ENCODE measurements at places on chromosomes 1 and 21. TPM values are rescaled to one million over a fixed set of nuclear protein-coding genes. Genes with fewer than 3 reads are reported as not detected.

Gene DLGAP3
- 0.22 TPM for total RNA-seq

GRCh38 chr1:33667386-33668282 is 195.2 kb downstream of the ZSCAN20 start:
- H3K27me3 ChIP-seq: peaks cover 2% of the 10 kb centered on the region
- no peak for DNase-seq
- no peaks in the 10 kb centered on the region for H3K36me3 ChIP-seq
- no peak overlapping the region for H3K4me3 ChIP-seq

DNA sequence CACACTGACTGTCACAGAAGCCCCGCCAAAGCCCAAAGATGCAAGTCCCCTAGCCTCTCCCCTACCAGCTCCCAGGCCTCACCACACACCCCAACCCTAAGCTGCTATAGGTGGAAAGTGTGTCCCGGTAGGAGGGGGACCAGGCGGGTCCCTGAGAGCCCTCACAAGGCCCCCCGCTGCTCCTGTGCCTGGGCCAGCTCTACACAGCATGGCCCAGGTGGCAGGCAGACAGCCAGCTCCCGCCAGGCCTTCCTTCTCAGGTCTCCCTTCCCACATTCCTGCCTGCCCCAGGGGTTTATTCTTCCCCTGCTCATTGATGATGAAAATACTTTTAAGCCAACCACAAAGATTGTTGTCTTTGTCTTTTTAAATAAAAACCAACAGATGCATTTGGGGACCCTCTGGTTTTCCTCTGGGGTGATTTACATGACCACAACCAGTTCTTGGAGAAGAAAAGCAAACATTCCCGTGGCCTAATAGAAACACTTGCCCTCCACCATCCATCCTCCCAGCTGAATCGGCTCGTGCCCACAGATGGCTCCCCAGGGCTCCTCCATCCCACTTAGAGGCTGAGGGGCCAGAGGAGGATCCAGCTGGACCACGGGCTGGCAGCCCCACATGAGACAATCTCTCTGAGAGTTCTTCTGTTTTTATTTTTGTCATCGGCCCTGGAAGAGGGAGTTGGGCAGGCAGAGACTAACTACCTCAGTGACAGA is 93.1 kb downstream of the DMRTB1 start:
- H3K4me1 ChIP-seq: no peaks in the 10 kb centered on the region
- no peaks in the 10 kb centered on the region for H3K36me3 ChIP-seq
- no peaks in the 10 kb centered on the region for H3K27me3 ChIP-seq
- no peak for DNase-seq
- no peak overlapping the region for H3K27ac ChIP-seq

GRCh38 chr1:16088351-16088911 is 15.0 kb upstream of the FAM131C start:
- no peak overlapping the region for H3K27ac ChIP-seq
- peaks cover 2% of the 10 kb centered on the region for H3K27me3 ChIP-seq
- H3K36me3 ChIP-seq: no peaks in the 10 kb centered on the region
- DNase-seq: no peak
- H3K4me3 ChIP-seq: no peak overlapping the region

GRCh38 chr1:109565241-109565640 is 16.8 kb downstream of the GNAI3 start:
- no peak for DNase-seq
- H3K36me3 ChIP-seq: no peaks in the 10 kb centered on the region
- no peak overlapping the region for H3K4me3 ChIP-seq

Gene NTRK1
- 0.35 TPM for total RNA-seq
